ENCODE measurements at places on chromosomes 7 and 10.

DNA sequence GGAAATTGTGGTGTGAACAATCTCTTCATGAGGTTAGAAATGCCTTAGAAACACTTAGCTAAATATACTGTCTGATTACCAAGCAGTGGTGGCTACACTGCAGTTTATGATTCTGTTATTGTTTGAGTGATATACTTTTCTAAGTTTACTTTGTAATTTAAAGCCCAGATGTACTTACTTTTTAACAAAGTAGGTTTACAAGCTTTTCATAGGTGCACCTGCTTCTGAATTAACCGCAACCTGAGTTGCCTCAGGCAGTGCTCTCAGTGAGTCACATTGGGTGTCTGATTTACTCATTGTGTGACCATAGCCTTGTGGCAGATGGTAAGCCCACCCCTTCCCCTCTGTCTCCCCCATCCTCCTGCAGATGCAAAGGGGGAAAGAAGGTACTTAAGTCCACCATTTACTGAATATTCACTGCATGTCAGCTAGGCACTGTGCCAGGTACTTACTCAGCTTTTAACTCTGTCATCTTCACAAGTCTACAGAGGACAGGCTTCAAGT lies 9.0 kb downstream of the MTURN start:
- no peak for DNase-seq

DNA sequence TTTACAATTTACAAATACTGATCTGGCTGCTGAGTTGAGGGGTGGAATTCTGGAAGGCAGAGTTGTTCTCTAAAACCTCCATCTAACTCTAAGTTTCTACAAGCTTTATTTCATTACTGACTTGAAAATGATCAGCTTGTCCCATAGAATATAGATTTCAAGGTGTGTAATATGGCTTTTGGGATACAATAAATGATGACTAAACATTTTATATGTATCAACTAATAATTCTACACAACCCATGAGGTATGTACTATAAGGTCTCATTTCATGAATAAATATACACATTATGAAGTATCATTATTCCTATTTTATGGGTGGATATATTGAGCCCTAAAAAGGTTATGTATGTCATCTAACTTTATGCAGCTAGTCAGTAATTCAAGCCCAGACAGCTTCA lies 1214.3 kb upstream of the SORCS1 start:
- no peak for DNase-seq

GRCh38 chr10:62614389-62615157 lies 189.9 kb upstream of the ADO start:
- no peak for DNase-seq

DNA sequence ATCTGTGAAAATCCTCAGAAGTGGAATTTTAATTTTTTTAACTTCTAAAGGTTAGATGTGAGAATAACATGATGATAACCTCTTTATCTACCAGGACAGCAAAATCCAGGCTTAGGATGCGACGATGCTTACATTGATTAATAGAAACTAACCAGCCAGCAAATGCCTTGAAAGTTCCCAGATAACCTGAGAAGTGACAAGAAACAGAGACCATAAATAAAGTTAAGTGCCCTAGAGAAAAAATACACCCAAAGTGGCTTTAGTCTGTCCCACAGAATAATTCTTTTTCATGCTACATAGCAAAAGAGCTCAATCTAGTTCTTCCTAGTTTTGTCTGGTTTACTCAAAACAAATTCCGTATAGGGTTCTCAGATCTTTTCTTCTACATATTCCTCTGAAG lies 262.7 kb downstream of the WDR11 start:
- no peak for DNase-seq

GRCh38 chr7:120460949-120461348 lies 188.0 kb downstream of the KCND2 start:
- DNase-seq = peak; percentile 13

DNA sequence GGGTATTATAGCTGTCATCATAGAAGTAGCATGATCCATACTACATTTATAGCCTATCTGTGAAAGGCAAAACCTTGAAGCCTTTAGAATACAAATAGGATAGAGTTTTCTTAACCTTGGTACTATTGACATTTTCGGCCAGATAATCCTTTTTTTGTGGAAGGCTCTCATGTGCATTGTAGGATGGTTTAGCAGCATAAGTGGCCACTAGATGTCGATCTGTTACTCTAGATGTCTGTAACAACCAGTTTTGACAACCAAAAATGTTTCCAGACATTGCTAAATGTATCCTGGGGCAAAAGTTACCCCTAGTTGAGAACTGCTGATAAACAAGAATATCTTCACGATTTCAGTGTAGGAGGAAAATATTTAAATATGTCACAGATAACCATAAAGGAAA lies 319.4 kb upstream of the GALNT17 start:
- DNase-seq = no peak

DNA sequence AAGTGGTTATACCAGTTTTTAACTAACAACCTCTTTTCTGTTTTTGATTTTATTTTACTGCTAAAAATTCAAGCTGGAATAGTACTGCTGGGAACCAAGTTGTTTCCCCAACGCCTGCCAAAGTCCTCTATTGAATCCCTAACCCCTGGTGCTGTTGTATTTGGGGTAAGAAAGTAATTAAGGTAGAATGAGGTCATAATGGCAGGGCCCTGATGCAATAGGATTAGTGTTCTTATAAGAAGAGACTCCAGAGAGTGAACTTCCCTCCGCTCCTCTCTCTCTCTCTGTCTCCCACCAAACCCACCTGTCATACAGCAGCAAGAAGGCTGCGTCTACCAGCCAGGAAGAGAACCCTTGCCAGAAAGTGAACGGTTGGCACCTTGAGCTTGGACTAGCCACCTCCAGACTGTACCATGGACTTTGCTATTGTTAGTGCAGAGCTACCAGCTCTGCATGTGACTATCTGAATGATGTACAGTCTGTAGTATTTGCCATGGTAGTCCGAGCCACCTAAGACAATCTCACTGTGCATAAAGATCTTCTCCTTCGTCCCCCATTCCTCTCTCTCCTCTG lies 86.5 kb upstream of the KLF6 start:
- no peak for DNase-seq

DNA sequence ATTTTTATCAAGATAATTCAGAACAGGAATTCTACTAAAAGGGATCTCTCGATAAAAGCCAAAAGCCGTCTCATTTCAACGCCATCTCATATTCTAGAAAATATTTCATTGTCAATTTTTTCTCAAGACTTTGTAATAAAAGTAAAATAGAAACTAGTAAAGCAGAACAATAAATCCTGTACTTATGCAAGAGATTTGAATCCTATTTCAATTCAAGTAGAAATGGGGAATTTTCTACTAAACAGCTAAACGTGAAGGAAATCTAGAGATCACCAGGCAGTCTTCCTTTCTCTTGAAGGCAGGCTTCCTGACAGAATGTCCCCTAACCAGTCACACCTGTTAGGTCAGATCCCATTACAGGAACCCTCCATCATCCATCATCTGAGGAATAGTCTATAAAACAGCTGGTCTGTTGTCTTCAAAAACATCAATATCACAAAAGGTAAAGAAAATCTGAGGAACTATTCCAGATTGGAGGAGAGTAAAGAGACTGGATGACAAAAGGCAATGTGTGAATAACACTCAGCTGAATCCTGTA lies 23.7 kb downstream of the USP6NL start:
- DNase-seq = no peak

- DNase-seq = no peak
Measured at GRCh38 chr7:69412331-69413146, 185.7 kb upstream of the AUTS2 start.

- DNase-seq = no peak
Measured at GRCh38 chr10:75861582-75861981, 430.2 kb downstream of the LRMDA start.

DNA sequence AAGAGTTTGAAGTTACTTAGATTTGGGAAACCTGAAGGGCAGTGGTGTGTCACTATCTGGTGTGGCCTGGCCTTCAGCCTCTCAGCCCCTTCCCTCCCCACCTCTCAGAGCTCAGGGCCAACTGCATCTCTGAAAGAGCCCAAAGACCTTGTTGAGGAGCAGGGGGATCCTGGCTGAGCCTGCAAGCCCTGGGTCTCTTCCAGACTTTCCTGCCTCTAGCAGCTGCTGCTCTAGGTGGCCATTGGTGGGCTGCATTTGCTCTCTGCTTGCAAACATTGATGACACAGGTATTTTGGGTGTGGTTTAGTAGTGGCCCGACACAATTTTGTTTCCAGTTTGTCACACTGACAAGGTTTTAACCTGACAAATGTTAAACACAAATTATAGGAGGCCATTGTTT lies 3.1 kb upstream of the UPP1 start:
- no peak for DNase-seq

GRCh38 chr7:157016024-157016351 lies 5.5 kb upstream of the MNX1 start:
- no peak for DNase-seq

- no peak for DNase-seq
Measured at GRCh38 chr10:78045237-78045636, 11.6 kb downstream of the RPS24 start.

GRCh38 chr10:43821103-43821502 lies 172.4 kb upstream of the ZNF32 start:
- DNase-seq = no peak

GRCh38 chr7:18941207-18941606 lies 176.2 kb downstream of the TWIST1 start:
- no peak for DNase-seq

GRCh38 chr10:65793738-65794425 lies 1132.0 kb upstream of the LRRTM3 start:
- no peak for DNase-seq

DNA sequence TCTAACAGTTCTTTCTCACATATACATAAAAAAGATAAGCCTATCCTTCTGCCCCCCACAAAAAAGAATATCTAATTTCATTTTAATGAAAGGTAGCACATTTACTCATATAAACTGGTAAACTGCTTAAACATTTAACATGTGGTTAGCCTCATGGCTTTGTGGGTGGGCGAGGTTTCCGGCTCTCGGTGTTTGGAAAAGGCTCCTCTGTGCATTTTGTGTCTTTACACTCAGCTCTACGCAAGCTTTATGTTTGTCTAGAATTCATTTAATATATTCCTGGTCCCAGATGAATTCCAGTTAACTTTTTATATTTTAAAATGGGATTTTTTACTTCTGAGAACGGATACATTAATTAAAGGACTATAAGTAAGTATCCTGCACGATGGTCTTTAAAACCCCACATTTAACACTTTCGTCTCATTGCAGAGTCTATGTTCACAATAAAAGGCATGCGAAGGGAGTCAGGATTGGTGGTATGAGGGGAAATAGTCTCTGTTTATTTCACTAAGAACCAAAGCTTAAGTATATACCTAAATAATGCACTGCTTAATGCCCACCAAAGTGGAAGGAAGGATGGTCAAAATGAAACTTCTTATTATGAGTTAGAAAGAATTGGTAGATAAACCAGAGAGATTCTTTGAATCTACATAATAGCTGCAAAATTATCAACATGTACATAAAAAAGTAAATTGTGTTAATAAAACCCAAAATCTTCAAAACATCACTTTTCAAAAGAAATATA lies 197.2 kb downstream of the CRPPA start:
- no peak for DNase-seq

- DNase-seq = no peak
Measured at GRCh38 chr7:115133248-115133647, 211.4 kb downstream of the MDFIC start.

- peak; percentile 72 for DNase-seq
Measured at GRCh38 chr10:99172128-99172738, 63.4 kb downstream of the HPSE2 start.

DNA sequence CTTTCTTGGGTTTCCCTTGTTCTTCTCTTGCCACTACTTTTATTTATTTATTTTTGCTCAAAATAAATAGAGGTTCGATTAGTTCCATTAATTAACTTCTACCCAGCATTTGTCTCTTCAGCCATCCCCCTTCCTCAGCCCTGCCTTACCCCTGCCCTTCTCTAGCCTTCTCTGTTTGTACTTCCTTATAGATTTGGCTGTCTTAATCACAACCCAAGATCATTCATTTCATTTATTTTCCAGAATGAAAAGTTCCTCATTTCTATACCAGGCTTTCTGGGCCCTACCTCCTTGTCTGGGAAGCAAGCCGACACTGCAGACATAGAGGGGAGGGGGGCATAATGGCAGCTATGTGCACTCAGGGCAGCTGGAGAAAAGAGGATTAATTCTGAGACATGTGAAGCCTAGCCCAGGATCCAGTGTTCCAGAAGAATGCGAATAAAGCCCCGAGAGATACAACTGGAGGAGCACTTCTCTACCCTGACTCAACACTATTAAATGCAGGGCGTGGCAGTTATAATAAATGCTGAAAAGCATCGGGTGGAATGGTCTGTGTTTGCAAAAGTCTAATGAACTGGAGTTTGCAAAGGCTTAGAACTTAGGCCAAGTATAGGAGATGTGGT lies 6.4 kb upstream of the PDCD4 start:
- DNase-seq = no peak

- no peak for DNase-seq
Measured at GRCh38 chr10:32995751-32996150, 37.7 kb upstream of the ITGB1 start.

DNA sequence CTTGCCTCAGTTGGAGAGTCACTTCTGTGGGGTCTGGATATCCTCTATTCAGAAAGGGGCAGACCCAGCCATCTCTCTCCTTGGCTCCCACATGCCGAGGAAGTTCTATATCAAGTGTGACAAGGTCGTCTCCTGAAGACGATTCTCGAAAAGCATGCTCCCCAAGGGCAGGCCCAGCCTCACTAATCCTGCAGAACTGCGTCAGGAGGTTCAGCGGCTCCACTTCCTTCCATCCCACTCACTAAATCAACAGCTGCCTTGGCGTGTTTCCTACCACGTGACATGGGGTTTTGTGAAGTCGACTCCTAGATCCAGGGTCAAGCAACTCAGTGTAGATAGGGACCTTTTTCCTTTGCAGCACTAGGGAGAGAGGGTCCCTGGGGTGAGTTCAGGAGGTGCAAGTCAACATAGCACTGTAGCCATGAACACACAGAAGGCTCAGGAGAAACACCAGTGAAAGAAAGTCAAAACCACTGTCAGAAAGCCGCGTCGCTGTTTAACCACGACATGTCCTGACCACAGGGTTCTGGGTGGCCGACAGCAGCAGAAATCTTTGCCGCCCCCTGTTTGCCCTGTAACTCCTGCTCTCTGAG lies 156.4 kb downstream of the PRPF18 start:
- no peak for DNase-seq
